ENCODE measurements at places on chromosomes 16 and 17. TPM values are rescaled to one million over a fixed set of nuclear protein-coding genes. Genes with fewer than 3 reads are reported as not detected.

Gene KRTAP4-6
- polyA plus RNA-seq = not detected

Gene FAM20A
- 10.2 TPM for polyA plus RNA-seq

Gene DLX4
- polyA plus RNA-seq = 3.9 TPM

Gene SCARF1
- polyA plus RNA-seq = 6.5 TPM

Gene RASL10B
- 2.9 TPM for polyA plus RNA-seq

Gene BCAR1
- polyA plus RNA-seq = 58.6 TPM

Gene RHBDL1
- polyA plus RNA-seq = 2.6 TPM

Gene DYNLRB2
- polyA plus RNA-seq = 0.52 TPM

Gene GRAP
- polyA plus RNA-seq = 2.9 TPM

Gene IGSF6
- 7.4 TPM for polyA plus RNA-seq

Gene METTL9
- polyA plus RNA-seq = 150 TPM

Gene RCVRN
- polyA plus RNA-seq = 0.63 TPM

Gene KRTAP4-12
- polyA plus RNA-seq = not detected

Gene KRTAP9-8
- not detected for polyA plus RNA-seq

Gene HAS3
- 1.2 TPM for polyA plus RNA-seq

Gene TEKT1
- 0.25 TPM for polyA plus RNA-seq

Gene HP
- polyA plus RNA-seq = 0.73 TPM

Gene KIF22
- polyA plus RNA-seq = 40.9 TPM

Gene KRT36
- 0.03 TPM for polyA plus RNA-seq

Gene KPNA2
- 57.2 TPM for polyA plus RNA-seq

All from large intestine (tissue), 12 donors.